ENCODE measurements at places on chromosomes 2 and 18. TPM values are rescaled to one million over a fixed set of nuclear protein-coding genes. Genes with fewer than 3 reads are reported as not detected.

GRCh38 chr2:241859017-241859435 is 332 bp upstream of the PDCD1 start:
- DNase-seq, result no peak

- DNase-seq, result no peak
Measured at GRCh38 chr2:12036640-12036983, 290.2 kb downstream of the LPIN1 start.

The CHST9 gene
- 25.3 TPM for total RNA-seq

DNA sequence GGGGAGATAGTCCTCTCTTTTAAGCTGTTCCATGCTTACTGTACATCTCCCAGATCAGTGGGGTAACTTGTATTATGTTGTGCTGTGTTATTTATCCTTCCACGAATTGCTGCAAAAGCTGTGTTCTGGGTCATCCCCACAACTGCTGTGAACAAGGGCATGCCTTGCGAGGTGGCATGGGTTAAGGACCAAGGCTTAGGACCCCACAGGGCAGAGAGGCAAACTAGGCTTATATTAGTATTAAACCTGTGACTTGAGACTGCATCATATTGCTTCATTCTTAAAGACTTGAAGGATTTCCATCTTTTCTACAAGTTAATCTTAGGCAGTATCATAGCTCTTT is 19.9 kb downstream of the RND3 start:
- no peak for DNase-seq

The ACADL gene
- total RNA-seq, result 0.34 TPM

DNA sequence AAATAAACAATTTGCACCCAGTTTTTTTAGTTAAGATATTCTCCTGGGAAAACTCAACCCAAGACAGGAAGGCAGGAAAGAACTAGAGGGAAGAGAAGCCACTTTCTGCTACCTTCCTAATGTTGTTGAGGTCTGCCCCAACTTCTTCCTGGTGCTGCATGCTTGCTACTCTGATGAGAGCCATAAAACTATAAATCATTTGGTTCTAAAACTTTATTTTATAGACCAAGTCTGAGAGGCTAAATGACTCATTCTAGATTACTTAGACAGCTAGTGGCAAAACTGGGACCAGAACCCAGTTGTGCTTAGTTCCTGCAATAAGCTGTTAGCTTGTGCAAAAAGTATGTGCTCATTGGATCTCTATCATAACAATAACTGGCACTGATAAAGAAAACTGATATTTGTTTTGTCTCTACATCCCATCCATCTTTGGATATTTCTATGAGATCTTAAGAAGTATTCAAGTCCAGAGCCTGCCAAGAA is 344.9 kb upstream of the SLC14A2 start:
- DNase-seq, result no peak

The RNU2-63P gene
- total RNA-seq, result 6.6 TPM

The NYAP2 gene
- not detected for total RNA-seq

GRCh38 chr2:14881651-14882327 is 249.3 kb downstream of the LRATD1 start:
- DNase-seq, result no peak

DNA sequence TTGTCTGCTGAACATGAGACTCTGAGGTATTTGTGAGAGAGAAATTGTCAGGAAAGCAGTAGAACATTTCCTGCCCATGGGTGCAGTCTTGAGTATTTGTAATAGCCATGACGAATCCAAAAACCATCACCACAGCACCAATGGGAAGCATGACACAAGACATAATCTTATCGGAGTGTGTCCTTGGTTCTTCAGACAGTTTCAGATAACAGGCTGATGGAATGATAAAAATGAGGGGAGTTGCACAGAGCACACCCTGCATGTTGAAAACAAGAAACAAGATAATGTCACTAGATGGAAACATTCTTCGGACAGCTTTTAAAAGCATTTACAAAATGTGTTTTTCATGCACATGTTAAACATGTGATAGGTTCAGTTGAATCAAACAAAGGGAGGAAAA is 56.9 kb downstream of the SLC38A11 start:
- no peak for DNase-seq

- no peak for DNase-seq
Measured at GRCh38 chr2:168062054-168062453, 185.3 kb downstream of the STK39 start.

GRCh38 chr2:165202239-165202638 is 1.6 kb downstream of the SCN3A start:
- no peak for DNase-seq

DNA sequence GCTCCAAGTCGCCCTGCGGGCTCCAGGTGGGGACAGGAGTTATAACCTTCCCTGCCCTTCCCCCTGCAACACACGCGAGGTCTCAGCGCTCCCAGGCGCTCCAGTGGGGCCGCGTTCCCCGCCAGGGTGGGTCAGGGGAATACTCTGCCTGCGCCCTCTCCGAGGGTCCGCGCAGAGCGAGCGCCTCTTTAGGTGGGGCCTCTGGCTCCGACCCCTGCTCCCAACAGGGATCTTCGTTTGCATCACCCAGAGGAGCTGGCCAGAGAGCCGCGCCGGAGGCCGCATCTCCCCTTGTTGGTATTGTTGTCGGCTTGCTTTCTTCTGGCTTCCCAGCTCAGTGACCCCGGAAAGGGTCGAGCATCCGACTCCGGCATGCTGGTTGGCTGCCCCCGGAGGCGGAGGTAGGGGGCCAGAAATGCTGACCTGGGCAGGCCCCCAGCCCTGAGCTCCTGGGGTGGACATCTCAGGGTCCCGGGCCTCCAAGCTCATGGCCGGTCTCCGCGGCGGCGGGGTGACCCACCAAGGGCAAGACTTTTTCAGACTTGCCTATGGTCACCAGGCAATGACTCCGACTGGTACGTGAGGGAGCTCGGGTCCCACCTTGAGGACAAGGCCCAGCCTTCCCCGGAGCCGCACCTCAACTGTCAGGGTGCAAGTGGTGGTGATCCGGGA is 11.2 kb upstream of the EN1 start:
- no peak for DNase-seq

GRCh38 chr2:102063941-102064678 is 72.3 kb downstream of the IL1R2 start:
- DNase-seq, result no peak

DNA sequence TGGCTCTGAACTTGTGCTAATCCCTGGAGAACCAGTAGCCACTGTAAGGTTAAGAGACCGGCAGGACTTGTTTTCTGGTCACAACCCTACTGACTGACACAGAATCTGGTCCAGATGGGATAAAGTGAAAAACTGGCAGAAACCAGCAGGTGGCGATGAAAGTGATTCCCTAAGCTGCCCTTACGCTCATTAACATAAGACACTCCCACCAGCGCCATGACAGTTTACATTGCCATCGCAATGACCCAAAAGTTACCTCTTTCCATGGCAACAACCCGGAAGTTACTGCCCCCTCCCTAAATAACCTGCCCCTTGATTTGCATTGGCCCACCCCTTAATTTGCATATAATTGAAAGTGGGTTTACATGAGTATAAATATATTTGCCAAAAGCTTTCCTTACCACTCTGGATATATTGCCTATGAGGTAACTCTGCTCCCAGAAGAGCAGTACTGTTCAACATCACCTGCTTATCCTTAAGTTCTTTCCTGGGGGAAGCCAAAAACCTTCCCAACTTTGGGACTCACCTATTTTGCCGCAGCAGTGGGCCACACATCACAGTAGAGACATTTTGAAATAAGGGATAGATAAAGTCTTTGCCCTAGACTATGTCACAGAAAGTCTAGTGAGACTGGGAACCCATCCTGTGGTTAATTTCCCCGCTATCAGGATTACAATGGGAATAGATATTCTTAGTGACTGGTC is 35.8 kb upstream of the AFF3 start:
- DNase-seq, result peak; percentile 79

- DNase-seq, result no peak
Measured at GRCh38 chr2:186605041-186605440, 15.2 kb downstream of the ITGAV start.

GRCh38 chr2:164778723-164779122 is 62.9 kb downstream of the COBLL1 start:
- DNase-seq, result no peak

DNA sequence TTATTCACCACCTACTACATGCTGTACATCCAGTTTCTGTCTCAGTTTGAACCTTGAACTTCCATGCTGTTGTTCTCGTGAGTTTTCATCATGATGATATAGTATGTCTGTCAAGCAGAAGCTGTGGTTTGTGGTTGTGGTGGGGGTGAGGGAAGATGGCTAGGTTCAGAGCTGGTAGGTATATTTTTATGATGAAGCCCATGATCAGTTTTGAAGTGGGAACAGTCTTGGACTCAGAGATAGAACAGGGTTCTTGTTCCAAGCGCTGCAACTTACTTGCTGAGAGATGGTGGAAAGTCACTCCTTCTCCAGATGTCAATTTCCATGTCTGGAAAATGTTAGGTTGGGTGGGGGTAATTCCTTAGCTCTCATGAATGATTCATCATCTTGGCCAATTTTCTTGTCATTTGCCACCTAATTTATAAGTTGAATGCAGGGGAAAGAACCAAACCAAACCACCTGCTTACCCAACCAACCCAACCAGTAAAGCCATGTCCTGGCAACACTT is 21.6 kb downstream of the PMAIP1 start:
- DNase-seq, result no peak

The ELOA2 gene
- not detected for total RNA-seq

The ANKRD62 gene
- total RNA-seq, result not detected

- DNase-seq, result no peak
Measured at GRCh38 chr2:224180810-224181209, 141.7 kb upstream of the SERPINE2 start.

DNA sequence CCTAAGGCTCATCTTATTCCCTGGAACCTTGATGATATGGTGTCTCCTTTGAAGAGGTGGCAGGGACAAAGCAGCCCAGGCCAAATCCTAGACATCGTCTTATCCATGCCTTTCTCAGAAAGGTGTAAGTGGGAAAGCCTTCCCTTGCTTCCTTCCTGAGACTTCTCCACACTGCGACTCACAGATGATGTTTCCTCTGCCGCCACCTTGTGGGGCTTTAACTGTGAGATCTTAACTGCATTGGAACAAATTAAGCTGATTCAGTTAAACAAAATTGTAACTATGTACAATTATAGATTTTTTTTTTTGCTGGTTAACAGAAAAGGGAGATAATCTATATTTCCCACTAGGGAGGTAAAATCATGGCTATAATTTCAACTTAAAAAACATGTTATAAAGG is 10.0 kb upstream of the GCA start:
- DNase-seq, result no peak

The SKOR2 gene
- total RNA-seq, result 0.21 TPM

The TMEM247 gene
- total RNA-seq, result not detected

The IL1B gene
- not detected for total RNA-seq

GRCh38 chr2:239928391-239929350 is 96.5 kb downstream of the NDUFA10 start:
- no peak for DNase-seq

- no peak for DNase-seq
Measured at GRCh38 chr2:230721712-230722111, 9.1 kb downstream of the CAB39 start.

All from H1 (cell line).